ENCODE measurements at places on chromosomes 1 and 21.
A peak's percentile ranks its signal among the peaks of the same experiment; 100 is the strongest.

GRCh38 chr1:172545396-172546004, 12.6 kb downstream of the SUCO start:
- no peak for DNase-seq

DNA sequence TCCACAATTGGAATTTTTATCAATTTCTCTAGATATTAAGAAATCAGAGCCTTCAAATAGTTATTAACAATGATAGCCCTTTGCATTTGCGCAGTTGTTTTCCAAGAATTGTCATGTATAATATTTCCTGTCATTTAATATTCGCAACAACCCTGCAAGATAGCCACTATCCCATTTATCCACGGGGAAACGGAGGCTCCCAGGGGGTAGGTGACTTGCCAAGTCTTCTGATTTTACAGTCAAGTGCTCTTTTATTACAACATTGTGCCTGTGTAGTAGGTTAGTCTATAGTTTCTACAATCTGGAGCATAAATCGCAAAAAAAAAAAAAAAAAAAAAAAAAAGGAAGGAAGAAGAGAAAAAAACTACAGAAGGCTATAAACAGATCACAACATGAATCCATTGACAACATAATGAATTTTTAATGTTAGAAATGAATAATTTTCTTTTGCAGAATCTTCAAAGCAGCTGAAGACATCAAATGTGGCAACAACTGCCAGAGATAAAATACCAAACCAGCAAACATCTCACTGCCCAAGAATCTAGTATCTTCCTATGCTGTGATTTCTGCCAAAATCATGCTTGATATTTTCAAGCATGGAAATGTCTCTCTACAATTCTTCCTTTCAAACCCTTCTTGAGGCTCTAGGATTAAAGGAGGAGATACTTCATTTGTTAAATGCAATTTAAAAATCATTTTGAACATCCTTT, 125.5 kb downstream of the PTPN14 start:
- DNase-seq: no peak

- peak; percentile 4 for DNase-seq
Measured at GRCh38 chr1:87941337-87941946, 612.8 kb downstream of the LMO4 start.

DNA sequence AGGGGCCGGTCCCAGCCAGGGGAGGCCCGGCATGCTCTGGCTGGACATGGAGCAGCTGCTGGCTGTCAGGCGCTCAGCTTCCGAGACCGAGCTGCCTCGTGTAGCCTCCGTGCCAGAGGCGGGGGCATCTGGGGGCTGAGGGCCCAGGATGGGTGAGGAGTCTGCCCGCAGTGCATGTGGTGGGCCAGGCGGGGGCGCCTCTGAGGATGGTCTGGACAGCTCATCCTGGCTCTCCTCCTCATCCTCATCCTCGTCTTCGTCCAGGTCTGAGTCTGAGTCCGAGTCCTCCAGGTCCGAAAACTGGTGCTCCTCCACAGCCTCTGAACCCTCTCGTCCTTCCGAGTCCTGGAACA, 28.9 kb upstream of the EDN2 start:
- no peak for DNase-seq

- DNase-seq: no peak
Measured at GRCh38 chr1:180182643-180183311, 28.1 kb downstream of the QSOX1 start.

DNA sequence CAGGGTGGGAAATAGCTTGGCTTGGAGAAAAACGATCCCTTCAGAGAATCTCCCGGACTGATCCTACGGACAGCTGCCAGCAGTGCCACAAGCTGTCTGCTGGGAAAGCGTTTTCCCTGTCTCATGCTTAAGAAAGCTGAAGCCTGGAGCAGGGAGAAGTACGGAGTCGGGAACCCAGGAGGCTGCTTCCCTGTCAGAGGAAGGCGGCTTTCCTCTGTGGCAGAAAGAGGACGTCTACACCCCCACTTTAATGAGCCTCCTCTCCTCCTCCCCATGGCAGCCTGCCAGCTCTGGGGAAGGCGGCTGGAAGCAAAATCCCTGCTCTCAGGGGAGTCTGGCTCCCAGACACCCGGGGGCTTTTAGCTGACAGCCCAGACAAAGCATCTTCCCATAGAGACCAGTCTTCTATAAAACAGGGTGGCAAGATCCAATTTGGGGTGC, 7.3 kb downstream of the KIF21B start:
- DNase-seq: no peak

DNA sequence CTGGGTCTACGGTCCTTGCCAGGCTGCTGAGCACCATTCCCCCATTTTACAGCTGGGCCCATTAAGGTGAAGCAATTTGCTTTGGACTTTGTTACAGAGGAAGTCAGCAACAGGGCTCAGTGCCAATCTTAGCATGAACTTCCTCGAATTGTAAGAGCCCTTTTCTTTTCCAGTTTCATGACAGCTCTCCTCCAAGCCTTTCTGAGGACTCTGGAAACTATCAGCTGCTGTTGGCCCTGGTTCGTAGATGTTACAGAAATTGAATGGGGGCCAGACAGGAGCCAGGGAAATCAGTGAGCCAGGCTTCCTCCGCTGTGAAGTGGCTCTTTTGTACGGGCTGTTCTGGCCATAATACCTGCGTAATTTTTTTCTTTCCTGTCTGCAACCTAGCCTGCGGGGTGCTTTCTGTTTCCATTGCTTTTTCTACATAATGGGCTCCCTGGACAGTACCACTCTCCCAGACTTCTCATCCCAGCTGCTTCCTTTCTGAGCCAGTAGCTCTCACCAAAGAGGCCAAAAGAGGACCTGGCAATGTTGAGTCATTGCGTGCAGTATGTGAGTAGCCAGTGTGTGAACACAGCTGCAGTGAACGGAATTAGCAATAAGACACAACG, 386.3 kb downstream of the DISC1 start:
- DNase-seq: no peak

- no peak for DNase-seq
Measured at GRCh38 chr1:248811514-248812490, 13.9 kb downstream of the SH3BP5L start.

DNA sequence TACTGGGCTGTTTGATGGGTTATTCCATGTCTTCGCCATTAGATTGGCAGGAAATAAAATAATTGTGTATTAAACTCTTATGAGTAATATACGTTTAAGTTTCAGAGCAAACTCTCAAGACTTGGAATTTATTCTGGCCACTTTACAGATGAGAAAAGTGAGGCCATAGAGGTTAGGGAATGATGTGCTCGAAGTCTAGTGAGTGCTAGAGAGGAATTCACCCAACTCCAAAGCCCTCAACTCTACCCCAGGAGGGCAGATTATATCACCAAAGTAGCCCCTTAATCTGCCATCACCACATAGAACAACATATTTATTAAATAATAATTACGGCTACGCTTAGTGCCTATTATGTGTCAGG, 440 bp upstream of the MUL1 start:
- no peak for DNase-seq

Data from NCI-H187 (cell line).